ENCODE measurements at places on chromosomes 6 and 20.

GRCh38 chr6:74610352-74610751 lies 595.5 kb downstream of the COL12A1 start:
- H3K27ac ChIP-seq: no peak overlapping the region
- no peaks in the 10 kb centered on the region for H3K27me3 ChIP-seq

- H3K36me3 ChIP-seq: no peaks in the 10 kb centered on the region
- H3K4me3 ChIP-seq: no peak overlapping the region
Measured at GRCh38 chr6:46353528-46353927, 137.7 kb downstream of the RCAN2 start.

- H3K27me3 ChIP-seq: no peaks in the 10 kb centered on the region
- peaks cover 4% of the 10 kb centered on the region for H3K36me3 ChIP-seq
- no peaks in the 10 kb centered on the region for H3K4me1 ChIP-seq
- no peak overlapping the region for H3K27ac ChIP-seq
- H3K4me3 ChIP-seq: no peak overlapping the region
Measured at GRCh38 chr6:45951321-45952167, 64.1 kb downstream of the CLIC5 start.

DNA sequence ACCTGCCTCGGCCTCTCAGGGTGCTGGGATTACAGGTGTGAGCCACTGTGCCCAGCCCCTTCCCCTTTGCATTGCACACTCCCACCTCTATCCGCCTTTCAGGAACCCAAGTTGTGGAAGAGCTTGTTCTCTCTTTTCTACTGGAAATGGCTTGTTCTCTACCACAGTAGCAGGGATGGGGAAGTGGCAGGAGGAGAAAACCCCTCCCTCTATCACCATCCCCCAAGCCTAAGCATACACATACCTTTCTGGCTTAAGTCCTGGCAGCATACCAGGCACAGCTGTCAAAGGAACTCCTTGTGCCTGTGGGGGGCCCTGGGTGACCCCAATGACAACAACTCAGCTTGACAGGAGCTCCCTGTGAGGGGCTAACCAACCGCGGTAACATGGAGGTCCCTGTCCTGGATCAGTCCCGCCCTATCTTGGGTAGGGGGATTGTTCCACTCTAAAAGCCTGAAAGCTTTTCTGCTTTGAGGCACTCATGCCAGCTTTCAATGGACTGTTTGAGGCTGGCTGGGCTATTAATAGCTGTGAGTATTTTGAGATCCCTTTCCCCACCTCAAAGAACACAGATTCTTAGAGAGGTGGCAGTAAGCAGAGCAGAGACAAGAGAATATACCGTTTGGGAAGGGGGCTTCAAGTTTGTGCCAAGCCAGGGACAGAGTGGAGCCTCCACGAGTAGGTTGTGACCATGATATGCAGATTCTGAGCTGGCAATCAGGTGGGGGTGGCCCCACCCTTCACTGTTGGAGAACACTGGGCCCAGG lies 2.3 kb downstream of the KLHDC3 start:
- no peak for DNase-seq
- peaks cover 42% of the 10 kb centered on the region for H3K36me3 ChIP-seq
- peaks cover 31% of the 10 kb centered on the region for H3K4me1 ChIP-seq
- peak overlapping the region; percentile 45 for H3K27ac ChIP-seq

GRCh38 chr6:70894001-70894400 lies 62.9 kb downstream of the B3GAT2 start:
- no peaks in the 10 kb centered on the region for H3K4me1 ChIP-seq
- no peak overlapping the region for H3K27ac ChIP-seq
